ENCODE measurements at places on chromosomes 4 and X. TPM values are rescaled to one million over a fixed set of nuclear protein-coding genes. Genes with fewer than 3 reads are reported as not detected.
A peak's percentile ranks its signal among the peaks of the same experiment; 100 is the strongest.

The SLIT2 gene
- 11.4 TPM for total RNA-seq

The HELT gene
- total RNA-seq = not detected

The BRS3 gene
- 0.55 TPM for total RNA-seq

GRCh38 chrX:10648614-10649013 lies 28.2 kb upstream of the MID1 start:
- DNase-seq = no peak

DNA sequence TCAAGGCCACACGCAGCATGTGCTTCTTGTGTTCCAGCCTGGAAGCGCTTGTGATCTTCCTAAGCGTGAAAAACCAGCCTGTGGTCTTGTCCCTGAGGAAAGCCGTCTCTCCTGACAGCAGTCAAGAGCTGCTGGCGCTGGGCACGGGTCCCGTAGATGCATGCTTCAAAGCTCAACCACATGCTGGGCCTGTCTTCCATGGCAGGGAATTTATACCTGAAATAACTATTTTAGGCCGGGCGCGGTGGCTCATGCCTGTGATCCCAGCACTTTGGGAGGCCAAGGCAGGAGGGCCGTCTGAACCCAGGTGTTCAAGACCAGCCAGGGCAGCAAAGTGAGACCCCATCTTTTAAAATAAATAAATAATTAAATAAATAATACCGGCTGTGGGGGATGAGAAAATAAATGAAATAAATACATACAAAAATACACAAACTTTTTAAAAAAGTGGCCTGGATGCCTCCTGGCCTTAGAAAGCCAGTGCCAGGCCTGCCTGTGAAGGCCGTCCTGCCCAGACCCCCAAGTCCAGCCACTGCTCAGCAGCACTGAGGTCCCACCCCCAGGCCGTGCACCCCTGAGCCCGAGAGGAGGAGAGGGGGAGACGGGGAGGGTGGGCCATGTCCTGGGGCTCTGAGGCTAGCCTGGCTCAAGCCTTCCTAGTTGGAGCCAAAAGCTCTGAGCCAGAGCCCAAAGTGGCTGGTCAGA lies 10.4 kb downstream of the LRPAP1 start:
- DNase-seq = no peak

- no peak for DNase-seq
These were observed 1026.6 kb downstream of the RAPGEF2 start for GRCh38 chr4:160129439-160129838.

The GSX2 gene
- 2.0 TPM for total RNA-seq

The HERC6 gene
- 16.6 TPM for total RNA-seq

- DNase-seq = no peak
These were observed 291.9 kb downstream of the FAM47A start for GRCh38 chrX:33840176-33840575.

The IL13RA1 gene
- 28.8 TPM for total RNA-seq

DNA sequence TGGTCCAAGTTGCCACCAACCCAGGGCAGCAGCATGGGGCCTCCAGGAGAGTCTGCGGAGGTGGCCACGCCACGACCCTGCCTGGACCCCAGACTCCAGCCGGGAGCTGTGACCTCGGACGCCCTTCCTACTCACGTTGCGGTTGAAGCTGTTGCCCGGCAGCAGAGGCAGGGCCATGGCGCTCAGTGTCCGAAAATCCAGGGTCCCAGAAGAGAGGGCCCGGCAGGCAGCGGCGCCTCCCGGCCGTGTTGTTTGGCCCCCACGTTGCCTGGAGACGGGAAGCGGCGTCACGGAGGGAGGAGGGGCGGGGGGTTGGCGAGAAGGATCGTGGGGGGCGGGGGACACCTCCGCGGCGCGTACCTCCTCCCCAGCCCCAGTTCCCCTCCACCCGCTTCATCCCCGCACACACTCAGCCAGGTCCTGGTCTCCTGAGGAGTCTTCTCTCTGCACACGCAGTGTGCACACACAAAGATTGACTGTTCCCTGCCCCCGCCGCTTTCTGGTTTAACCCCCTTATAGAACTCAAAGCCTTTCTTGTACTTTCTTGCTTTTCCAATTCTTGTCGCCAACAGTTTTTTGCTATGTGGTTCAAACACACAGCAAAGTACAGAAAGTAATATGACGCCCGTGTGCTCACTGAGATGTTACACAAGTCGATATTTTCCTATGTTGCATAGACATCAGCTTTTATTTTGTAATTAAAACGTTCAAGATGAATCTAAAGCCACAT lies at the start of gene EFHC2:
TSS of gene EFHC2 (minus strand) at position 261 of the 730 bp plus-strand sequence. CDS start at position 177, 84 bp downstream.
- DNase-seq = peak; percentile 47

- DNase-seq = peak; percentile 21
These were observed 16.6 kb upstream of the ERCC6L start for GRCh38 chrX:72255445-72255844.

- no peak for DNase-seq
These were observed 140.7 kb downstream of the TMEM164 start for GRCh38 chrX:110143454-110144210.

The PWWP3B gene
- total RNA-seq = 60.9 TPM

DNA sequence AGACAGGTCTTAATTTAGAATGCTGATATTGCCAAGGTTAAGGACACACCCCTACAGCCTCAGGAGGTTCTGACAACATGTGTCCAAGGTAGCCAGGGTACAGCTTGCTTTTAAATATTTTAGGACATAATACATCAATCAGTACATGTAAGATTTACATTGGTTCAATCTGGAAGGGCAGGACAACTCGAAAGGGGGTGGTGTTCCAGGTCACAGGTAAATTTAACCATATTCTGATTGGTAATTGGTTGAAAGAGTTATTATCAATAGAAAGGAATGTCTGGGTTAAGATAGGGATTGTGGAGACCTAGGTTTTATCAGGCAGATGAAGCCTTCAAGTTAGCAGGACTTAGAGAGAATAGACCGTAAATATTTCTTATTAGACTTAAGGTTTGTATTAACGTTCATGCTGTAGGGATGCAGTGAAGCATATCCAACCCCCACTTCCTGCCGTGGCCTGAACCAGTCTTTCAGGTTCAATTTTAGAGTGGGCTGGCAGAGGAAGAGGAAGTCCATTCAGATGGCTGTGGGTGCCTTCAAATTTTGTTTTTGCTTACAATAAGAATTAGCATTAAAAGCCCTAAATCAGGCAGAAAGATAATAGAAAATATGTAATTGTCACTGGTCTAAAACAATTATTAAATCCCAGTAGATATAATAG lies 136.5 kb upstream of the GALNTL6 start:
- DNase-seq = no peak

GRCh38 chr4:39657465-39657864 lies 18.8 kb upstream of the SMIM14 start:
- no peak for DNase-seq

- DNase-seq = peak; percentile 83
These were observed 772 bp upstream of the WNK3 start for GRCh38 chrX:54358424-54359211.

The LNX1 gene
- 5.8 TPM for total RNA-seq

The RNF175 gene
- 0.63 TPM for total RNA-seq

DNA sequence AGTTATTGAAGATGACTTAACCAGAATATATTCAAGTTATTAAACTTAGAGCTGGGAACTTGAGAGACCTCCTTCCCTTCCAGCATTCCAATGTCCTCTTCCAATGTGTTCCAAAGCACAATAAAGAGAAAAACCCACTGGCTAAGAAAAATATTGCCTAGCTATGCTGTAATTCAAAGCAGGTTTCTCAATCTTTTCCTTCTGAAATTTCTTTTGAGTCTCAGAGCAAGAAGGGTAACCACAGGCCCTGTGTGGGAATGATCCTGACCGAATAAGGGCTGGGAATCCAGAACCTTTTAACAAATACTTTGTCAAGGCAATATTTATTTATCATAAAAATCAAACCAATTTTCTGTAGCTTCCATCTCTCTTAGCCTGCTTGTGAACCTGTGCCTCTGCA lies 150.7 kb upstream of the SFRP2 start:
- no peak for DNase-seq

The CAPN6 gene
- total RNA-seq = 2.8 TPM

GRCh38 chr4:99219479-99219878 lies 433 bp upstream of the ADH6 start:
- DNase-seq = no peak

DNA sequence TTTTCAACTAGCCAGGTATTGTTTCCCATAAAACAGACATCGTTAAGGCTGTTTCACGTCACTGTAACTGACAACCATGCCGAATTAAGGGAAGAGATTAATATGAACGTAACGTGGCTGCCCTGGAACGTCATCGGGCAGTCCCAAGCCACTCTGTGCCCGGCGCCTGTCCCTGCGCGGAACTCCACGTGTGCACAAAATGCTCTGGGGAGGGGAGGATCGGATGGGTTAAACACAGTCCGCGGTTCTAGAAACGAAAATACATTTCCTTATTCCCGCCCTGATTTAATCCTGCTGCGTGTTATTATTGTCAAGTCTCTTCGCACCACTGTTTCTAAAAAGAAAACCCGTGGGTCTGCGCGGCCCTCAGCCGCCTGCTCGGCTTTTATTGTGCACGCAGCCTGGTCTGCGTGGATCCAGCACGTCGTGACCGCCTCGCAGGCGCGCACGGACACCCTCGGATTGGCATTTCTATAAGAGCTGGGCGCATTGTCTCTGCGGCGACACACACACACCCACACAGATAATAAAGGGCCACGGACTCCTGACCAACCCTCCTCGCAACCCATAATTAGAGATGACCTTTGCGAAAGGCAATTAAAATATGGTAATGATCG lies 69.6 kb upstream of the BCOR start:
- DNase-seq = no peak

The MAGEB17 gene
- total RNA-seq = 2.0 TPM

DNA sequence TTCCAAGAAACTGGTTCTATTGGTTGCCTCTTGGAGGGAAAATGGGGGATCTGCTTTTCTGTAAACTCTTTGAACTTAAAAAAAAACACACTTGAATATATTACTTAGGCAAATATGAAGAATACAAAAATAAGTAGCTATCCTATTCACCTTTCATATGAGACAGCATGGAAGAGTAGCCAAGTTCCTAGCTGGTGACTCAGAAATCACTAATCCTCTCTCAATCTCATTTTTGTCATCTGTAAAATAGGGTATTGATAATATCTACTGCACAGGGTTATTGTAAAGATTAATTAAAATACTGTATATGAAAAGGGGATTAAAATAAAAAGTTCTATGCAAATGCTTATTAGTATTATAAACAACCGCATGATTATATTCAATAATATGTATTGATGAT lies 12.7 kb downstream of the MGARP start:
- DNase-seq = no peak

The DDX60 gene
- total RNA-seq = 26.5 TPM

The COL25A1 gene
- 19.2 TPM for total RNA-seq

DNA sequence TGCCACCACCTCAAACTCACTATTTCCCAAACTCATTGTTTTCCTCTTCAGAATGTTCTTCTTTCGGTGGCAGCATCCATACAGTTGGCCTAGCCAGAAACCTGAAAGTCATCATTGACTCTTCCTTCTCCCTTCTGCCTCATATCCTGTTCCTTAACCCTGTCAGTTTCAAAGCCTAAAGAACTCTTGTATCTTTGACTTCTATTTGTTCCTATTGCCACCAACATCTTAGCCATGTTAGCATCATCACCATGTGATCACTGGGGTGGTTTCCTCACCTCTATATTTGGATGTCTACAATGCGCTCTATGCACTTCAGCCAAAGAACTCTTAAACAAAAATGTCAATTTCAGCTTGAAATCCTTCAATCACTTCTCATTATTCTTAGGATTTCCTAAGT lies 29.0 kb downstream of the DDX60L start:
- DNase-seq = no peak

DNA sequence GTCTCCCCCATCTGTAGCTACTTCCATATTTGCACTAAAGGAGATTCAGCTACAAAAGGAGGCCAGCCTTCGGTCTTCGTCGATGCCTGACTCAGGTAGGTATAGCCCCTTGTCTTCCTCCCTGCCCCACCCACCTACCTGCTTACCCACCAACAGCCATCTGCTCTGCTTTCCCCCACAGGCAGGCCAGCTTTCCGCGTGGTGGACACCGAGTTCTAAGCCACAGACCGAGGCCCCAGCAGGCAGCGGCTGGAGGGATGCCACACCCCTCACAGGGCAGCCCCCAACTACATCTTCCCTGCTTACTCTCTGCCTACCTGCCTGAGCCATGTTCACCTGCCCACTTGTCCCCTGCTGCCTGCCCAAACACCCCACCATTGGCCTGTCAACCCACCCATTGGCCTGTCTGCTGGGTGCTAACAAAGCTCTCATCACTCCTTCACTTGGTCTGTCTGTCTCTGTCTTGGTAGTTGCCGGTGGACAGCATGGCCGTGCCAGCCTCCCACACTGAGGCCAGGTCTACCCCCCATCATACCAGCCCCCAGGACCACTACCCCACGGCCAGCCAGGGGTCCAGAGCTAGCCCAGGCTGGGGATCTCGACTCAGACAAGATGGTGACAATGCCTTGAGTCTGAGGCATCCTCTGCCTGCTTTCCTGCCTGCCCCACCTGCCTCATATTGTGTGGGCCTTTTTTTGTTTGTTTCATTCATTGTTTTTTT lies 4.1 kb upstream of the USP11 start:
- DNase-seq = no peak

The RRH gene
- total RNA-seq = 0.43 TPM

DNA sequence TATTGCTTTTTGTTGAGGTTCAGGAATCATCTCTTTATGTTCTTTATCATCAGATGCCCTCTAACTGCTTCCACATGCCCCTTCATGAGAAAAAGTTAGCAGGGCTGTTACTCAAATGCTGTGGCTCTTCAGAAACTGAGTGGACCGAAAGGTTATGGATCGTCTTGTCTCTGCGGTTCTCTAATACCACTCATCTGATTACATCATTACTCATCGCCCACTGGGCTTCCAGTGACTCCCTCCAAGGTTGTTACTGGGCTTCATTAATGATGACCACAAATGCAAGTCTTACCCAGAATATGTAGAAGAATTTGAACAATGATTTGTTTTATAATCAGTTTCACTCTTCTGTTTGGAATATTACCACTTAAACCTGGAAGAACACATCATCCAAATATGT lies 67.7 kb downstream of the RWDD4 start:
- DNase-seq = no peak

GRCh38 chrX:154315416-154315815 lies 19.8 kb downstream of the TKTL1 start:
- no peak for DNase-seq

The FHDC1 gene
- total RNA-seq = 4.2 TPM

- DNase-seq = peak; percentile 44
These were observed 763 bp downstream of the USP38 start for GRCh38 chr4:143185253-143186107.

The PABPC1L2A gene
- total RNA-seq = 1.5 TPM

The ARMCX2 gene
- 16.1 TPM for total RNA-seq

- peak; percentile 47 for DNase-seq
These were observed 39.9 kb downstream of the FAM149A start for GRCh38 chr4:186144198-186144945.

The NXF2B gene
- 11.3 TPM for total RNA-seq

- DNase-seq = peak; percentile 40
These were observed 145.2 kb upstream of the SCML1 start for GRCh38 chrX:17592117-17592516.

Measured in testis (tissue), 5 donors.